ENCODE measurements at places on chromosomes 5 and 9. TPM values are rescaled to one million over a fixed set of nuclear protein-coding genes. Genes with fewer than 3 reads are reported as not detected.

PCSK5 gene
- 0.89 TPM for total RNA-seq

CDKN2B-AS1 gene
- total RNA-seq = not detected

ACOT12 gene
- total RNA-seq = not detected

OTP gene
- 0.08 TPM for total RNA-seq

TRIM32 gene
- total RNA-seq = 24.5 TPM

GKAP1 gene
- 7.0 TPM for total RNA-seq

MLANA gene
- total RNA-seq = not detected

IGFBPL1 gene
- 2.9 TPM for total RNA-seq

AQP3 gene
- total RNA-seq = 16.0 TPM

PRR16 gene
- not detected for total RNA-seq

PCDHGA9 gene
- total RNA-seq = 0.04 TPM

PHAX gene
- 53.1 TPM for total RNA-seq

TRPM3 gene
- not detected for total RNA-seq

VDAC1 gene
- total RNA-seq = 371 TPM

TSSK1B gene
- not detected for total RNA-seq

NUDT2 gene
- total RNA-seq = 22.4 TPM

CENPH gene
- total RNA-seq = 23.1 TPM

SYNPO gene
- total RNA-seq = 30.7 TPM

HSPB3 gene
- not detected for total RNA-seq

CDH9 gene
- not detected for total RNA-seq

SLC23A1 gene
- total RNA-seq = 1.5 TPM

PCDHB15 gene
- total RNA-seq = 0.06 TPM

USP20 gene
- total RNA-seq = 6.3 TPM

HTR4 gene
- not detected for total RNA-seq

AOPEP gene
- total RNA-seq = 220 TPM
